Activated T-helper 2 cell treated with anti-CD3 and anti-CD28 coated beads, Interferon-gamma antibody, Interleukin-2, Interleukin-4, amounts not matched to agents 10 μg/mL and 5 μg/mL and 100 μg/mL, durations not matched to agents 14 hours and 24 hours and 36 hours (primary cell): ENCODE measurements at places on chromosomes 4 and X.

DNA sequence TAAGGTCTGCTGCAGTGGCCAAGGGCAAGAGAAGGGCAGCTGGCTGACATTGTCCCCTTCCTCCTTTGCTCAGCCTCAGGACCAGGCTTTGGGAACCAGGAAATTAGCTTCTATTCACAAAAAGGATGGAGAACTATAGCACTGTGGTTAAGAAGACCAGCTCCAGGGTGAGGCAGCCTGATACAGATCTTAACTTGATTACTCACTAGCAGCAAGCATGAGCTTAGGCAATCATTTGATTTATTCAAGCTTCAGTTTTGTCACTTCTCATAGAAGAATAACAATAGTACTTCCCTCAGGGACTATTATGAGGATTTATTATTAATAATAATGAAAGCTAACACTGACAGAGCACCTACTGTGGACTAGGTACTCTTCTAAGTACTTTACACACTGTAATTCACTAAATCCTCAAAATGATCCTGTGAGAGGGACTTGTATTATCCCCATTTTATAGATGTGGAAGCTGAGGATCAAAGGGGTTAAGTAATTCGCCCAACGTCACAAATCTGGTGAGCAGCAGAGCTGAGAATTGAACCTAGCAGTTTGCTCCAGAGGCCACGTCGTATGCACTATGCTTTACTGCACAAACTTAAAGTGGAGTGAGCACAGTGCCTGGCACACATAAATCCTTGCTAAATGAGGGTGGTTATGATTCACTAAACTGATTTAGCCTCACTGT, 130.4 kb upstream of the PAK3 start:
- no peak overlapping the region for H3K4me3 ChIP-seq
- DNase-seq = no peak
- no peak overlapping the region for H3K27ac ChIP-seq
- H3K27me3 ChIP-seq = no peaks in the 10 kb centered on the region
- no peaks in the 10 kb centered on the region for H3K36me3 ChIP-seq

DNA sequence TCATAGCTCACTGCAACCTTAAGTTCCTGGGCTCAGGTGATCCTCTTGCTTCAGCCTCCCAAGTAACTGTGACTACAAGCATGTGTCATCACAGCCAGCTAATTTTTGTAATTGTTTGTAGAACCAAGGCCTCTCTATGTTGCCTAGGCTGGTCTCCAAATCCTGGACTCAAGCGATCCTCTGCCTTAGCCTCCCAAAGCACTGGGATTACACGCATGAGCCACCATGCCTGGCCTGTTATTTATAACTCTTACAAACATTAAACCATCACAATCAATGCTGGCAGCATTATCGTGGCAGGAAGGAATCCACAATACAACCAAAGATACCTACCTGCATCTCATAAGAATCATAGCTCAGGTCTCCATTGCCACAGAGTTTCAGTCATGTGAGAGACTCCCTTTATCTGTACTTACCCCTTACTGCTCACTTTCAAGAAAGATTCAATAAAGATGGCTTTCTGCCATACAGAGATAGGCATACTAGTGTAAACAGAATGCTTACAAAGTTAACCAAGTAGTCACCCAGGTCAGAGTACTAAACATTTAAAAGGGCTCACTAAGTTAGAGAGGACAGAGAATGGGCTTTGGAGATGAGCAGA, 48.5 kb downstream of the SMIM31 start:
- no peaks in the 10 kb centered on the region for H3K4me1 ChIP-seq
- H3K27ac ChIP-seq = no peak overlapping the region
- H3K4me3 ChIP-seq = no peak overlapping the region
- DNase-seq = no peak
- no peaks in the 10 kb centered on the region for H3K27me3 ChIP-seq
- no peaks in the 10 kb centered on the region for H3K36me3 ChIP-seq

GRCh38 chr4:141933978-141934377, 297.6 kb downstream of the IL15 start:
- no peak overlapping the region for H3K4me3 ChIP-seq
- no peak overlapping the region for H3K27ac ChIP-seq
- H3K27me3 ChIP-seq = no peaks in the 10 kb centered on the region
- H3K4me1 ChIP-seq = no peaks in the 10 kb centered on the region
- no peaks in the 10 kb centered on the region for H3K36me3 ChIP-seq
- no peak for DNase-seq

DNA sequence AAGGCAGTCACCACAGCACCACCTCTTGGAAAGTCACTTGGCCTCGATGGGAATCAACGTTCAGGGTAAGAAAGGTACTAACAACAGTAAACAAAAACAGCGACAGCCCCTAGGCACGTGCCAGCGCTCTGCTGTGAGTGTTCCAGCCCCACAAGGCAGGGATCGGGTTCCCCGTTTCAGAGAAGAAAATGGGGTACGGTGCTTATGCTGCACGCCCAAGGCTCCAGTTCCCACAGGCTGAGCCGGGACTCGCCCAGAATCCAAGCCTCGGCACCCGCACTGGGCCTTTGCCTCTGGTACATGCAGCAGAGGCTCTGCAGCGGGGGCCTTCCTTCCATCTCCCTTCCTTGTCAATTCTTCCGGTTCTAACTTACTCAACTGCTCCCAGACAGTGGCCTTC, 37.3 kb downstream of the WDR1 start:
- H3K27ac ChIP-seq = peak overlapping the region; percentile 55
- peaks cover 81% of the 10 kb centered on the region for H3K36me3 ChIP-seq
- H3K27me3 ChIP-seq = no peaks in the 10 kb centered on the region
- no peak overlapping the region for H3K4me3 ChIP-seq

DNA sequence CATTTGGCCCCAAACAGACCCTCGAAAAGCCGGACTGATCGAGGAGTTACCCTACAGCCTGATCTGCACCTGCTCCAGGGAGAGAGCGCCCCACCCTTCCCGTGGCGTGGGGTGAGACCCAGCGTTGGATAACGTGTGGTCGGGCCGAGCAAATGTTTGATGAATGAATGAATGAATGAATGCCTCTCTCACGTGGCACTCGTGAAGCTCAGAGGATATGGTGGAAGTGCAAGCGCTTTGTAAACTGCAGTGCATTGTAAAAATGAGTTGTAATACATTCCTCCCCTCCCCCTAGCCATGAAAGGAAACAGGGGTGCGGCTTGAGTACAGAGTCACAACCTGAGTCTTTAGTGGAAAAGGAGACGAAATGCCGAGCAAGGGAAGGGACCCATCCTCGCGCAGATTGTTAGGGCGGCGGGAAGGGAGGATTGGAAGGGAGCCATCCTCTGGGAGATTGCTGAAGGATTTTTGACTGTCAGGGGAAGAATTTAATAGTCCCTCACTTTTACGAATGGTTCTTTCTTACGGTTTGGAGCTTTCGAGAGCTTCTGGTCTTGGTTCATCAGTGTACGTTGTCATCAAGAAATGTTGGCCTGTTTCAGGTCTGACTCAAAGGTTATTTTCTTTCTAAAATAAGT, 772 bp upstream of the FBXW7 start:
- H3K4me1 ChIP-seq = peaks cover 45% of the 10 kb centered on the region
- H3K36me3 ChIP-seq = peaks cover 51% of the 10 kb centered on the region
- no peak for DNase-seq
- H3K4me3 ChIP-seq = peak overlapping the region; percentile 93

DNA sequence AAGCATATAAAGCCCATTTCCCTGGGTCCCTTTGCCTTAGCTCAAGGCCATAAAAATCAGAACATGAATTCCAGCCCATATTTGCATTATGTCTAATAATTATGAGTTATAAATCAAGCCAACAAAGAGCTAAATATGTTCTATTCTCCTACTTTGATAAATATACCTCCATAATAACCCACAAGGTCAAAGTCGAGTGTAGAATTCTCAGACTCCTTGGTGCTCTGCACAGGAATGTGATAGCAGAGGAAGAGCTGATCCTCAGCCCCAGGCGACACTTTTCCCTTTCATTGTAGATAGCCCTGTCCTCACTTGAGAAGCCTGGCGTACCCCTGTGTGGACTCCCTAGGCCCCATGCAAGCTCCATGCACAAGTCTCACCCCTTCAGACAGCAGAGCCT, 85.6 kb downstream of the CASP3 start:
- H3K4me1 ChIP-seq = peaks cover 23% of the 10 kb centered on the region
- H3K4me3 ChIP-seq = no peak overlapping the region
- no peak for DNase-seq
- H3K36me3 ChIP-seq = peaks cover 3% of the 10 kb centered on the region
- H3K27me3 ChIP-seq = no peaks in the 10 kb centered on the region

DNA sequence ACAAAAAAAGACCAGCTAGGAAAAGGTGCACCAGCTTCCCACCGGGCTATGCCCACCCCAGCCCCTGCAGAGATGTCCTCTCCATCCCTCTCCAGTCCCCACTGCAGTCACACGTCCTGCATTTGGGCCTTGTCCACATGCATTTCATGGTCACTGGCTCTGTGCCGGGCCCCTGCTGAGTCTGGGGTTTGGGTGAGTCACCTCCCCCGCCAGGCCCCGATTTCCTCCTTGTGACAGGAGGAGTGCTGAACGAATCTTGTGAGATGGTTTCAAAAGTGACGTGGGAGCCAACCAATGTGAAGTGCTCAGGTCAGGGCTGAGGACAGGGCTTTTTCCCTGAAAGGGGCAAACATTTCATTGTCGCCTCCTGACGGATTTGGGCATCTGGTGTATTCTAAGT, 7.1 kb downstream of the CPZ start:
- H3K27ac ChIP-seq = no peak overlapping the region
- H3K4me1 ChIP-seq = no peaks in the 10 kb centered on the region
- DNase-seq = no peak
- H3K27me3 ChIP-seq = no peaks in the 10 kb centered on the region
- no peaks in the 10 kb centered on the region for H3K36me3 ChIP-seq
- H3K4me3 ChIP-seq = no peak overlapping the region
